ENCODE measurements at places on chromosomes 2 and 18. TPM values are rescaled to one million over a fixed set of nuclear protein-coding genes. Genes with fewer than 3 reads are reported as not detected.

The TOGARAM2 gene
- not detected for total RNA-seq

The HOXD12 gene
- total RNA-seq, result not detected

The CFC1B gene
- total RNA-seq, result not detected

The ALPG gene
- not detected for total RNA-seq

The HAAO gene
- not detected for total RNA-seq

The SCYGR4 gene
- total RNA-seq, result not detected

The LYG2 gene
- not detected for total RNA-seq

The AQP12B gene
- not detected for total RNA-seq

The SLC5A6 gene
- total RNA-seq, result 6.3 TPM

The SLC23A3 gene
- total RNA-seq, result 1.9 TPM

The GRP gene
- not detected for total RNA-seq

The SNORC gene
- total RNA-seq, result 0.53 TPM

The GALR1 gene
- total RNA-seq, result not detected

The AMER3 gene
- under 0.01 TPM for total RNA-seq

The SPATA3 gene
- not detected for total RNA-seq

The ASB18 gene
- total RNA-seq, result 0.38 TPM

The C2orf78 gene
- not detected for total RNA-seq

The RELCH gene
- 29.5 TPM for total RNA-seq

The CPS1 gene
- total RNA-seq, result 12.6 TPM

The BCL11A gene
- total RNA-seq, result 3.6 TPM

The FER1L5 gene
- total RNA-seq, result under 0.01 TPM

The MRO gene
- total RNA-seq, result not detected

The DCDC2C gene
- not detected for total RNA-seq

The OTOS gene
- total RNA-seq, result not detected

The POMC gene
- 0.64 TPM for total RNA-seq

The AKAIN1 gene
- total RNA-seq, result not detected

The ACTR1B gene
- 52.9 TPM for total RNA-seq

The KIAA2012 gene
- total RNA-seq, result not detected

The DPP10 gene
- 0.26 TPM for total RNA-seq

The LINC00305 gene
- not detected for total RNA-seq

The TYMS gene
- total RNA-seq, result 5.5 TPM

The LBX2 gene
- total RNA-seq, result 0.77 TPM

The FBLN7 gene
- under 0.01 TPM for total RNA-seq

The ATOH8 gene
- not detected for total RNA-seq

The TXNDC2 gene
- total RNA-seq, result under 0.01 TPM

The GLI2 gene
- 0.26 TPM for total RNA-seq

The PRADC1 gene
- total RNA-seq, result 11.5 TPM

The BMP10 gene
- not detected for total RNA-seq
